ENCODE measurements at places on chromosomes 2 and 18. TPM values are rescaled to one million over a fixed set of nuclear protein-coding genes. Genes with fewer than 3 reads are reported as not detected.

Gene HAAO
- 0.40 TPM for total RNA-seq

Gene TRIM43
- total RNA-seq: not detected

Gene ITGA6
- total RNA-seq: 14.6 TPM

- no peaks in the 10 kb centered on the region for H3K27me3 ChIP-seq
- H3K4me3 ChIP-seq: no peak overlapping the region
- H3K36me3 ChIP-seq: no peaks in the 10 kb centered on the region
- no peak for DNase-seq
- no peaks in the 10 kb centered on the region for H3K4me1 ChIP-seq
These were observed 54.2 kb downstream of the SDC1 start for GRCh38 chr2:20170704-20171250.

DNA sequence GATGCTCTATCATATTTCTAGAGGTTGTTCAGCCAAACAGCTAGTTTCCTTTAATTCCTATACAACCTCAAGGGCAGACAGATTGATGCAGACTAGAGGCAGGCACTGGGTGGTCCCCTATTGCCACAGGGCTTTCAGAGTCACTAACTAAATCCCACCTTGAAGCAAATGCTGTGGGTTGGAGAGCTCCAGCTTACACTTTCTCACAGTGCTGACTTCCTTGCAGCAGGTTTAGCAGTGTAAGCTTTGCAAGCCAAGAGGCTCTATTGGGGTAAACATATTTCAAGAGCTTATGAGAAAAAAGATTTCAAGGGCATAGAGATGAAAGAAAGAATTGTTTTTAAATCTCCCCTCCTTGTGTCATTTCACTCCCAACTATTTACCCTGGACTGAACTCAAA lies 366.5 kb upstream of the CRIM1 start:
- no peaks in the 10 kb centered on the region for H3K27me3 ChIP-seq
- H3K4me3 ChIP-seq: no peak overlapping the region
- H3K4me1 ChIP-seq: peaks cover 3% of the 10 kb centered on the region
- no peak overlapping the region for H3K27ac ChIP-seq
- H3K36me3 ChIP-seq: no peaks in the 10 kb centered on the region
- DNase-seq: no peak

DNA sequence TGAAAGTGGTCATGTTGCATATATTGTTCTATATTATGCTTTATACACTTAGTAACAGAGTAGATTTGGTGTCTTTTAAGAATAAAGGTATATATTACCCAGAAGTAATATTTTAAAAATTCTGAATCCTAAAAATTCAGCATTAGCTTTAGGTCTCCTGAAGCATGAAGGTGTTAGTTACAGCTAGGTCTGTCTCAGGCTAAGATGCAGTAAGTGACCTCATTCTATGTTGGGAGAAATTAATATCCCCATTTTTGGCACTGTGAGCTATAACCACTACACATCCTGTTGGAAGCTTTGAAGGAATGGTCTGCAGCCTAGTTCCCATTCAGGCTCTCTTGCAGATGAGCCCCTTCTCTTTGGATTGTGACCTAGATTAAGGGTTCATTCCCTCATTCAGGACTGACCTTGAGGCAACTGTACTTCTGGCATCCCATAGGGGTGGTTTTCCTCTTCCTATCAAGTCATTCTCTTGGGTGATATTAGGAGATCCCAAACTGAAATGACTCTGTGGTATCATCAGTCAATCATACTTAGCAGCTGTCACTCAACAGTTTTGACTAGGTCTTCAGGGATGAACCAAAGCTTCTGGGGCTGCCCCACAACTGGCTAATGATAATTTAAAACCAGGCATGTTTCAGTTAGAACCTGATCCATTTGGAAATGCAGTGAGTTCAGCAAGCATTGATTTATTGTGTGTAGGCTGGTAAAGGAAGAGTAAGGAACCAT lies 117.7 kb downstream of the GPD2 start:
- H3K36me3 ChIP-seq: peaks cover 12% of the 10 kb centered on the region
- H3K4me3 ChIP-seq: no peak overlapping the region
- no peak overlapping the region for H3K27ac ChIP-seq
- H3K27me3 ChIP-seq: no peaks in the 10 kb centered on the region
- DNase-seq: no peak

GRCh38 chr18:5447442-5447841 lies 96.4 kb downstream of the EPB41L3 start:
- H3K27me3 ChIP-seq: no peaks in the 10 kb centered on the region
- H3K4me1 ChIP-seq: no peaks in the 10 kb centered on the region
- H3K36me3 ChIP-seq: no peaks in the 10 kb centered on the region
- H3K27ac ChIP-seq: no peak overlapping the region
- no peak for DNase-seq

DNA sequence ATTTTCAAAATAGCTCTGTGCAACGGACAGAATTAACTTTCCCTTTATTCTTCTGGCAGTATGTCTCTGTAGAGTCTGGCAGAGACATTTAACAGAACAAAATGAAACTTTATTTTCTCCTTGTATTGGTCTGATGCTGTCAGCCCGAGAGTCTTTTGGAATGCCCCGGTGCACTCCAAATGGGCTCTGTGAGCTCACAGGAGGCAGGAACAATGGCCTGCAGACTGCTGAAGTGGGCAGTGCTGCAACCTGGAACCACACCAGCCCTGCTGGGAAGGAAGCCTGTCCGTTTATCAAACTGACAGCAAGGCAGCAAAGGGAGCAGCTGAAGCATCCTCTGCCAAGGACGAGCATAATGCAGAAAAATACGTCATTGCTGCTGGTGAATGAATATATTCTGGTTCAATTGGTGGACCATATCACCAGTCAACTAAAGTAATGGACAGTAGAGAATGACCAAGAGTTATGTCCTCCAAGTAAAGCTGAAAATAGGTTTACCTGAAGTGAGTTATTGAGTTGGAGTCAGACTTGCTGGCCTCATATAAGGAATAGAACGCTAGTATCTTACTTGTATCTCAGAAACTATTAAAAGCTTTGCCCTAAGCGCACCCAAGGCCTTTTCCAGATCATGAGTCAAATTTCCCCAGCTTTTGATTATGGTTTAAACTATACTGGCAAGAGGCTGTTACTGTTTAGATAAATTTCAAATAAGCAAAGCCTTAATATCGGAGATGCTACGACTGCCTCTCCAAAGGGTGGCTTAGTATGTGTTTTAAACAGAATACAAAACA lies 207.6 kb upstream of the TANK start:
- DNase-seq: no peak
- H3K27me3 ChIP-seq: peaks cover 7% of the 10 kb centered on the region
- H3K4me3 ChIP-seq: no peak overlapping the region
- no peaks in the 10 kb centered on the region for H3K4me1 ChIP-seq
- no peak overlapping the region for H3K27ac ChIP-seq

GRCh38 chr2:220263300-220263699 lies 635.9 kb downstream of the SLC4A3 start:
- H3K36me3 ChIP-seq: no peaks in the 10 kb centered on the region
- H3K4me3 ChIP-seq: no peak overlapping the region
- no peaks in the 10 kb centered on the region for H3K4me1 ChIP-seq
- no peak overlapping the region for H3K27ac ChIP-seq

DNA sequence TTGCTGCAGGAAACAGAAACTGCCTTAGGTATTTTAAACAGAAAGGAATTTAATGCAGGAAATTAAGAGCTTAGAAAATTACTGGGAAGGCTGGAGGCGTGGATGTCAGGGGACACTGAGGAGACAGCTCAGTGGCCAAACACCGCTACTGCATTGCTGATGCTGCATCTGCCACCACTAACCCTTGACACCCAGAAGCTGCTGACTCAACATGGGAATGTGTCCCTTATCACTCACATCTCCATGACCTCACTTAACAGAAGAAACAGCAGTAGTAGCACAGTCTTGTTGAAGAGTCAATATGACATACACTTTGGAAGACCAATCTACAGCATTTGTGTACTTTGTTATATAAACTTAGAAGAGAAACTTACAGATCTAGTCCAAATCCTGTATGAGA lies 906.1 kb downstream of the SLC4A3 start:
- no peak overlapping the region for H3K27ac ChIP-seq
- H3K36me3 ChIP-seq: no peaks in the 10 kb centered on the region
- H3K4me3 ChIP-seq: no peak overlapping the region
- no peaks in the 10 kb centered on the region for H3K4me1 ChIP-seq

Data from activated CD8-positive, alpha-beta T cell treated with anti-CD3 and anti-CD28 coated beads, Interleukin-2, amount 10 ng/mL, durations not matched to agents 7 days and 5 days (primary cell).